Stomach (tissue), 19 donors: ENCODE measurements at places on chromosomes 13 and 19. TPM values are rescaled to one million over a fixed set of nuclear protein-coding genes. Genes with fewer than 3 reads are reported as not detected.
A peak's percentile ranks its signal among the peaks of the same experiment; 100 is the strongest.

NAT14 gene
- total RNA-seq = 6.4 TPM

ACTN4 gene
- 319 TPM for total RNA-seq

IGFL1 gene
- not detected for total RNA-seq

- H3K36me3 ChIP-seq = peaks cover 11% of the 10 kb centered on the region
- peak overlapping the region; percentile 95 for H3K27ac ChIP-seq
- H3K4me3 ChIP-seq = peak overlapping the region; percentile 96
- no peaks in the 10 kb centered on the region for H3K27me3 ChIP-seq
- peaks cover 43% of the 10 kb centered on the region for H3K4me1 ChIP-seq
Observed at GRCh38 chr19:55641426-55642152, 787 bp downstream of the ZNF580 start.

C19orf18 gene
- not detected for total RNA-seq

GRCh38 chr13:113775451-113776145, 16.6 kb downstream of the TMEM255B start:
- no peak overlapping the region for H3K4me3 ChIP-seq
- no peaks in the 10 kb centered on the region for H3K36me3 ChIP-seq
- peak; percentile 8 for DNase-seq
- H3K27me3 ChIP-seq = peaks cover 23% of the 10 kb centered on the region

GRCh38 chr13:98961503-98962105, 16.3 kb downstream of the DOCK9 start:
- H3K36me3 ChIP-seq = no peaks in the 10 kb centered on the region
- no peak overlapping the region for H3K4me3 ChIP-seq
- peaks cover 47% of the 10 kb centered on the region for H3K4me1 ChIP-seq
- H3K27me3 ChIP-seq = no peaks in the 10 kb centered on the region

CYP4F2 gene
- total RNA-seq = not detected

DNA sequence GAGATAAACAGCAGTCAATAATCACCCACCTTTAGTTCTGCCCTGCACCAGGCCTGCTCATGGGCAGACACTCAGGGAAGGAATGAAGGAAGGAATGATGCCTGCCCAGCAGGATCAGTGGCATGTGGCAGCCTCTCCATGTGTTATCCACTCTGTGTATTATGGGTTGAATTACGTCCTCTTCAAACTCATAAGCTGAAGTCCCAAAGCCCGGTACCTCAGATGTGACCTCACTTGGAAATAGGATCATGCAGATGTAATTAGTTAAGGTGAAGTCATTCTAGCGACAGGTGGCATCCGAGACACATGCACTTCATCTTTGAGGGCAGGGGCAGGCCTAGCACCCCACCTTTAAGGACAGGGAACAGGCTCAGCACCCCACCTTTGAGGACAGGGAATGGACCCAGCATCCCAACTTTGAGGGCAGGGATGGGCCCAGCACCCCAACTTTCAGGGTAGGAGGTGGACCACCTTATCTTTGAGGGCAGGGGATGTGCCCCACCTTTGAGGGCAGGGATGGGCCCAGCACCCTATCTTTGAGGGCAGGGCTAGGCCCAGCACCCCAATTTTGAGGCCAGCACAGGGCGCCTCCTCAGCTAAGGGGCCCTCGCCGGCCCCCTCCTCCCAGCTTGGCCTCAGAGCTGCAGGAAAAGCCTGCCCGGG, 127.6 kb downstream of the URI1 start:
- no peaks in the 10 kb centered on the region for H3K4me1 ChIP-seq
- H3K4me3 ChIP-seq = no peak overlapping the region
- H3K36me3 ChIP-seq = no peaks in the 10 kb centered on the region
- H3K27me3 ChIP-seq = no peaks in the 10 kb centered on the region
- no peak overlapping the region for H3K27ac ChIP-seq
- DNase-seq = no peak

DNA sequence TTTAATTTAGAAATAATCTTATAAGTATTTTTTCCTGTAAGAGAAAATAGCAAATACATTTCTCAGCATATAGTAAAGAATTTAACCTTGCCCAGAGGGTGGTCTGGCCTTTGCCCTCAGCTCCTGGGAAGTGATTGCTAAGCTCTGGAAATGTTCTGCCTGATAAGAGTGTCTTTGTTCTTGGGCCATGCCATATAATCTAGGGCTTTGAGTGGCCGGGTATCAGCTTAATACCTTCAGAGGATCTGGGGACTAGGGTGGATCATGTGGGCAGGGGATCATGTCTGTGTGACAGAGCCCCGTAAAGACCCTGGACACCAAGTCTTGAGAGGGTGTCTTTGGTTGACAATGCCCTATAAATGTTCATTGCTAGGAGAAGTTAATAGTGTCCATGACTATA, 1032.4 kb upstream of the MIR17HG start:
- H3K27ac ChIP-seq = no peak overlapping the region
- no peak for DNase-seq
- H3K4me1 ChIP-seq = no peaks in the 10 kb centered on the region
- H3K4me3 ChIP-seq = no peak overlapping the region

GRCh38 chr13:67043901-67044300, 186.2 kb downstream of the PCDH9 start:
- no peak for DNase-seq
- H3K4me3 ChIP-seq = no peak overlapping the region
- H3K36me3 ChIP-seq = no peaks in the 10 kb centered on the region
- H3K27ac ChIP-seq = no peak overlapping the region
- H3K27me3 ChIP-seq = no peaks in the 10 kb centered on the region

- H3K4me3 ChIP-seq = no peak overlapping the region
- H3K27me3 ChIP-seq = no peaks in the 10 kb centered on the region
- peaks cover 9% of the 10 kb centered on the region for H3K4me1 ChIP-seq
- DNase-seq = no peak
- no peak overlapping the region for H3K27ac ChIP-seq
Observed at GRCh38 chr13:79306650-79307049, 99.4 kb downstream of the RBM26 start.

ZNF296 gene
- total RNA-seq = not detected

RUBCNL gene
- total RNA-seq = 5.0 TPM

GRCh38 chr13:20709369-20709768, 5.9 kb downstream of the IL17D start:
- H3K4me3 ChIP-seq = no peak overlapping the region
- no peak overlapping the region for H3K27ac ChIP-seq
- DNase-seq = no peak
- H3K36me3 ChIP-seq = no peaks in the 10 kb centered on the region
- H3K27me3 ChIP-seq = no peaks in the 10 kb centered on the region

GRCh38 chr19:44164327-44164672, 600 bp upstream of the ZNF226 start:
- peaks cover 16% of the 10 kb centered on the region for H3K4me1 ChIP-seq
- peak overlapping the region; percentile 81 for H3K4me3 ChIP-seq
- peaks cover 31% of the 10 kb centered on the region for H3K36me3 ChIP-seq
- H3K27ac ChIP-seq = no peak overlapping the region

DNA sequence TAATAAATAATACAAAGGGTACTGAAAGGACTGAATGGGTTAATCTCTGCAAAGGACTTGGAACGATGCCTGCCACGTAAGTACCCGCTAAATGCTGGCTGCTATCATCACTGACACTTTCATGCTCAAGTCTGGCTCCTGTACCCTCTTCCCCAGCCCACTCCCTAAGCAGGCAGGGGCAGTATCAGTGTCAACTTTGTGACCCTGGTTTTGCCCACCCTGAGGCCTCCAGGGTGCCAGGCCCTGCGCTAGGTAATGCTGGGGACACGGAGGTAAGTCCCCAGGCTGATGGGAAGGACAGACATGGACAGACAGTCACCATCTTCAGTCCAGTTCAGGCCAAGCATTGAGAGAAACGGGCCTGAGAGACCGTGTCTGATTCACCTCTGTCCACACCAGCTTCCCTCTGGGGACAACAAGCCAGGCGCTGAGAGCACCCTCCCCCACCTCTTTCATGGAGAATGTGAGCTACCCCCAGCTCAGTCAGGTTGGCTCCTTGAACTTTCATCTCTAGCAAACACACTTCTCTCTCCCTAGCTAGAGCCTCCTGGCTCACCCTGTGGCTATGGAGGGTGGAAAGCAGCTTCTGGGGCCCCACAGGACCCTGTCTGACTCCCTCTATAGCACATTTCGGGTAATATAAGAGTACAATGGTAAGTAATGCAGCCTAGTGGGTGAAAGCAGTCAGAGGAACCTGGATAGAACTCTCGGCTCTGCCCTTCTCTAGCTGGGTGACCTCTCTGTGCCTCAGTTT, 800 bp downstream of the ETFB start:
- DNase-seq = peak; percentile 74
- no peaks in the 10 kb centered on the region for H3K27me3 ChIP-seq
- H3K27ac ChIP-seq = peak overlapping the region; percentile 93
- peak overlapping the region; percentile 73 for H3K4me3 ChIP-seq
- H3K4me1 ChIP-seq = peaks cover 50% of the 10 kb centered on the region
- no peaks in the 10 kb centered on the region for H3K36me3 ChIP-seq

DNA sequence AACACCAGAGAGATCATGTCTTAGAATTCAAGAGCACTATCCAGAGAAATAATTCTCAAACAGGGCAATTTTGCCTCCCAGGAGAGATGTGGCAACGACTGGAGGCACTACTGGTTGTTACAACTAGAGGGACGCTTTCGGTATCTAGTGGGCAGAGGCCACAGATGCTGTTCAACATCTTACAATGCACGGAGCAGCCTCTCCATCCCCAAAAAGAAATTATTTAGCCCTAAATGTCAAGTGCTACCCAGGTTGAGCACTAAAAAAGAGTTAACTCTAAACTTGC, 78.6 kb downstream of the ABCC4 start:
- H3K36me3 ChIP-seq = no peaks in the 10 kb centered on the region
- DNase-seq = no peak
- no peaks in the 10 kb centered on the region for H3K27me3 ChIP-seq
- H3K4me3 ChIP-seq = no peak overlapping the region
- H3K27ac ChIP-seq = no peak overlapping the region
- H3K4me1 ChIP-seq = peaks cover 10% of the 10 kb centered on the region

DNA sequence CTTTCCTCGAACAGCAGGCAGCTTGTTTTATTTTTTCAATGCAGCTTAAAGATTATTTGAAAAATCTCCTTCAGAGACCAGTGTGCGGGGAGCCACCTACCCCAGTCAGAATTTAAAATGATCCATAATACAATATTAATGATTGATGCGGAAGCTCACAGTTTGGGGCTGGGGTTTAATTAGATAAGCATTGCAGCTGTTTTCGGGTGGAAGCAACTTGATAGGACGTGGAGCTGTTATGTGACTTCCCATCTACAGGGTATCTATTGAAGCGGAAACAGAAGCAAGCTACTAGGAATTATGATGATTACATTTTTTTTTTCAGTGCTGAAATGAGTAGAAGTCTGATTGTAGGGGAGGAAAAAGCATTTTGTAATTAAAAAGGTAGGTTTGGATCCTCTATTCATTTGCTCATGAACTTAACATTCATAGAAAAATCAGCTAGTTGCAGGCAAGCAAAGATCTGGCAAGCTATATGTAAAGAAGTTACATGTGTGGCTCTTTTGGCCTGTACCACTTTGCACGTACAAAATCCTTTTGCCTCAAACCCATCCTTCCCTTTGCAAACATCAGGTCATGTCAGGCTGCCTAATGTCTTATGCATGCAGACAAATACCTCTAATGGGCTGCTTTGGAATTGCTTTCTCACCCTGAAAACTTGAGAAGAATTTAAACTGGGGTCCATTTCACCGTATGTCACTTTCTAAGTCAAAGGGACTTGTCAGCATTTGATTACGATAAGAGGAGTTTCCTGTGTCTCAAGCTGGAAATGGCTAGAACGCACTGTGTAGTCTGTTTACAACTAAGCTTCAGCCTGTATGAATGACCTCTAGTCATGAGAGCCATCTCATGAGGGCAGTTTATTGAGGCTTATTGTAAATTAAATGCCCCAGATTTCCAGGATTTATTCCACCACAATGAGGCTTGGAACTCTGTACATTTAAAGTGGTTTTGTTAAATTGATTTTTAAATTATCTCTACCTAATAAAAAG, 267.1 kb upstream of the TMTC4 start:
- no peaks in the 10 kb centered on the region for H3K36me3 ChIP-seq
- H3K4me1 ChIP-seq = no peaks in the 10 kb centered on the region
- DNase-seq = no peak

- no peak overlapping the region for H3K27ac ChIP-seq
- no peaks in the 10 kb centered on the region for H3K27me3 ChIP-seq
- no peaks in the 10 kb centered on the region for H3K4me1 ChIP-seq
- no peak for DNase-seq
- no peak overlapping the region for H3K4me3 ChIP-seq
Observed at GRCh38 chr13:89490661-89491060, 1819.5 kb downstream of the SLITRK5 start.

CNFN gene
- 7.8 TPM for total RNA-seq

DNA sequence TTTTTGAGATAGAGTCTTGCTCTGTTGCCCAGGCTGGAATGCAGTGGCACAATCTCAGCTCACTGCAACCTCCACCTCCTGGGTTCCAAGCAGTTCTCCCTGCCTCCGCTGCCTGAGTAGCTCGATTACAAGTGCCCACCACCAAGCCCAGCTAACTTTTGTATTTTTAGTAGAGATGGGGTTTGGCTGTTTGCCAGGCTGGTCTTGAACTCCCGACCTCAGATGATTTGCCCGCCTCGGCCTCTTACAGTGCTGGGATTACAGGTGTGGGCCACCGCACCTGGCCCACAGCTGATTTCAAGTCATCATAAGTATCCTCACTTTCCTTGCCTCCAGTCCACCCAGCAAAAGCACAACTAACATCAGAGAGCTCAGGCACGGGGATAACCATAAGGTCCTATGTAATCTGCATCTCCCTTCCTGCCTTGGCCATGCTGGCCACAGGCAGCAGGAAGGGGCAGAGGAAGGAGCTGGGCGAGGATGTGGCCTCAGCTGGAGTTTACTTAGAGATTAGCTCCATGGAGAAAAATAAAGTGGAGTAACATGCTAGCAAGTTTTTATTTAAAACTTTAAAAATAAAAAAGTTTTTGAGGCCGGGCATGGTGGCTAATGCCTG, 22.9 kb upstream of the ADGRE1 start:
- no peak overlapping the region for H3K27ac ChIP-seq
- DNase-seq = no peak
- no peaks in the 10 kb centered on the region for H3K36me3 ChIP-seq
- H3K4me3 ChIP-seq = no peak overlapping the region
- H3K27me3 ChIP-seq = no peaks in the 10 kb centered on the region
- H3K4me1 ChIP-seq = peaks cover 17% of the 10 kb centered on the region

PDCD2L gene
- 8.8 TPM for total RNA-seq

GRCh38 chr13:43289470-43290255, 266.3 kb downstream of the DNAJC15 start:
- H3K36me3 ChIP-seq = no peaks in the 10 kb centered on the region
- H3K4me1 ChIP-seq = no peaks in the 10 kb centered on the region
- DNase-seq = no peak
- H3K27me3 ChIP-seq = no peaks in the 10 kb centered on the region

- H3K4me1 ChIP-seq = peaks cover 6% of the 10 kb centered on the region
- no peaks in the 10 kb centered on the region for H3K27me3 ChIP-seq
- no peak overlapping the region for H3K27ac ChIP-seq
Observed at GRCh38 chr19:2837430-2837829, 3.8 kb upstream of the ZNF555 start.

ADGRL1 gene
- 15.6 TPM for total RNA-seq
